ENCODE measurements at places on chromosomes 3 and 15.

GRCh38 chr15:73678498-73678897 lies 5.7 kb upstream of the CD276 start:
- DNase-seq: no peak

- DNase-seq: no peak
These were observed 57.9 kb downstream of the PPP2R3A start for GRCh38 chr3:136023264-136023978.

DNA sequence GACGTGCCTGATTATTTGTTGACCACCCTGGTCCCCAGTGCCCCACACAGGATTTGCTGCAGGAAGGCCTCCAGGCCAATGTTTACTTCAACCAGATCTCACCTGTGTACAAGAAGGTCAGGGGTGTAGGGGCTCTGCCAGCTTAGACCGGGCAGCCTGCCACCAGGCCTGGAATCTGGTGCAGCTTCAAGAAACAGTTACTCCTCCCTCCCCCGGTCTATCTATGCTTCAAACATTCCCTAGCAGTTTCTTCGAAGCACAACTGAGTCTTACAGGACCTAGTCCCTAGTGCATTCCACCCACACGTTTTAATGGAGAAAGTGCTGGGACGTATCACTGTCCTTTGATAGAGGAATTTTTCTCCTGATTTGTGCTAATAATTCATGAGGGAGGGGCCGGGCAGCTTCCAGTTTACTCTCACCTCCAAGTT lies 8.0 kb downstream of the SH3BP5 start:
- DNase-seq: no peak

DNA sequence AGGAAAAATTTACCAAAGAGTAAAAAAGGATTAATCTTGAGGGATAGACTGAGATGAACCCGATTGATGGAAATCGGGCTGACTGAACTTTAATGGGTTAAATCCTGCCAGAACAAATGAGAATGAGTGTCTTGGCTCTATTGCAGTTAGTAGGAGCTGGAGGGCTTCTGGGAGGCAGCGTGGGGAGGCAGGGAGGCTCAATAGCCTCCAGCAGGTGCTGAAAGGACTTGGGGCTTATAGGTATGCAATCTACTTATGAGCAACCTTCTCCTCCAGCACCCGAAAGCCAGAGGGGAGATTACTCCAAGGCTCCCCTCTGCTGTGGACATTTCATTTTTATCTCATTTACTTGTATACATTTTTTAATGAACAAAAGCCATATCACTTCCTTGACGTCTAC lies 1.0 kb upstream of the CRYBG3 start:
- DNase-seq: no peak

GRCh38 chr3:9257092-9257491 lies 7.6 kb upstream of the SRGAP3 start:
- no peak for DNase-seq

GRCh38 chr3:38640661-38641452 lies 8.6 kb downstream of the SCN5A start:
- DNase-seq: no peak

DNA sequence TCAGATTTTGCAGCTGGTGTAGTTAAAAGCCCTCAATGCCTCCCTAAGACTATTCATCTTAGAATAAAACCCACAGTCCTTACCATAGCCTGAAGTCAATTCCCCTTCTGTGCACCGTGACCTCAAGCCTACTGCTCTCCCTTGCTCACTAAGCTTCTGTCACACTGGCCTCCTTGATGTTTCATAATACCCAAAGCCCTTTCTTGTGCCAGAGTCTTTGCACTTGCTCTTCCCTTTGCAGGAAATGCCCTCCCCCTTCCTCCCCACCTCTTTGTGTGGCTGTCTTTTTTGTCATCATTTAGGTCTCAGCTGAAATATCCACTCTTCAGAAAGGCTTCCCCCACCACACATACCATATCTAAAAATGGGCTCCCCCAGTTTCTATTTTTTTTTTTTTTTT lies 4.2 kb upstream of the PLEKHO2 start:
- DNase-seq: peak; percentile 44

GRCh38 chr15:35095941-35096340 lies 10.8 kb upstream of the NANOGP8 start:
- no peak for DNase-seq

DNA sequence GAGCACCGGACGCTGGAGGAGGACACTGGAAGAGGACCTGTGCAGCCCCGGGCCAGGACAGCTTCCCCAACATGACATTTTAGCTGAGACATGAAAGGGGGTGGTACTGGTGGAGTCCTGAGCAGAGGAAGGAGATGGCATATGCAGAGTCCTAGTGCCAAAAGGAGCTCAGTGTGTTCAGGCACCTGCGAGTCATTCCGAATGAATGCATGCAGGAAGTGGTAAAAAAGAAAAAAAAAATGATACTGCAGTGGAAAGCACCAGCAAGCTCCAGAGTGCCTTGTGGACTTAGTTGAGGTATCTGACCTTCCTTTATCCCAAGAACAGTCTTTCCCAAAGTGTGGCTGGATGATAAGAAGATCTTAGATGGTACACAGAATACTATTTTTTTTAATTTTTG lies 6.6 kb upstream of the ZNF148 start:
- DNase-seq: peak; percentile 61

DNA sequence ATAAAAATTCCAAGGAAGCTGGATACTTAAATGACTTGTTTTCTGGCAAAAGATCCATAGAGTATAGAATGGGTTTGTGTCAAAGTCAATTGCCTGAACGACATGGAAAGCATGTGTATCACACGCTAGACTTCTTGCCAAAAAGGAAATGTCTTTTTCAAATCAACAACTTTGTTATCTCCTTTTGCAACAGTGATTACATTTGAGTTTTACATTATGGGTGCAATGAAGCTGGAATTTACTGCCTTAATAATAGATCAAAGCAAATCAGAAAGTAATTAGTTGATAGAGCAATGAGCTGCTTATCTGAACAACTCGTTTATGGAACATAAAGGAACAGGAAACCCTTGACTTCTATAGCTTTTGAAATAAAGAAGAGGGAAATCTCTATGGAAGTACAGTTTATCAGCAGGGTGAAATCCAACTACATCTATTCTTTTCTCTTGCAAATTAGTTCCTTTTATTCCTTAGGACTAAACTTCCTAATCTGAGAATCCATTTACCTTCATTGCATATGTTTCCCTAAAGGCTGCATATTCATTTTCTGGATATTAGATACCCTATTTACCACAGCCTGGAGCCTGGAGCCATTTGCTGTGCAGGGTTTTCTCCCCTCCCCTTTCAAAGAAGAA lies 415.1 kb upstream of the NECTIN3 start:
- DNase-seq: no peak

GRCh38 chr3:178762385-178762784 lies 226.1 kb downstream of the KCNMB2 start:
- no peak for DNase-seq

GRCh38 chr15:29632671-29633406 lies 189.4 kb downstream of the TJP1 start:
- DNase-seq: no peak

GRCh38 chr3:135218304-135218703 lies 423.2 kb downstream of the EPHB1 start:
- no peak for DNase-seq

- no peak for DNase-seq
These were observed 11.8 kb downstream of the ZBTB47 start for GRCh38 chr3:42665050-42665878.

- no peak for DNase-seq
These were observed 39.9 kb downstream of the TGFBR2 start for GRCh38 chr3:30646181-30646876.

DNA sequence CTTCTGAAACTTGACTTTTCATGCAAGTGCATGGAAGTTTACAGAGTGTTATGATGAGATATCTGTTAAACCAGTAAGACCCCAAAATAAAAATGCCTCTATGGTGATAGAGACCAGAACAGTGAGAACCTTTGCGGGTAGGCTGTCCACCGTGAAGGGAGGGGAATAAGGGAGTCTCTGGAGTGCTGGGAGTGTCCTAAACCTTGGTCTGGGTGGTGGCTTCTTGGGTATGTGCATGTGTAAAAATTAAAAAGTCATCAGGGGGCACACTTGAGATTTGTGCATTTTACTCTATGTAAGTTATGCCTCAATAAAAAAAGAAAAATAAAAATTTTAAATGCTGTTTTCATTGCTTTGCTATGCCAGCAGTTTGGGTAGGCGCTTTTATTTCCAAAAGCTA lies 38.2 kb upstream of the BNC1 start:
- no peak for DNase-seq

DNA sequence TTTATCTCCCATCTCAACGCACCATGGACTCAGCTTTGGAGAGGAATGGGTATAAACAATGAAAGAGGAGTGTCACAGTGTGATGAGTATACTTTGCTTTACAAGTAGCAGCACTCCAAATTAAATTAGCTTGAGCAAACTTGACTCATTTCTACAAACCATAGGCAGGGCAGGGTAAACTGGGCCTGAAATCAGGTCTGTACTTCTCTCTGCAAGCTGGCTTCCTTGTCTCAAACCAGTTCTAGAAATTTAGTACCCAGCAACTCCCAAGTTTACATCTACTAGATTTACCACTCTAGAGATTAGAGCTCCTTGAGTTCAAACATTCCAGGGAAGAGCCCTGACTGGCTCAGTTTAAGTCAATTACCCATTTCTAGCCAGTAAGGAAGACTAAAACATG lies 37.4 kb upstream of the NEO1 start:
- no peak for DNase-seq

- peak; percentile 67 for DNase-seq
These were observed 21.0 kb downstream of the RFT1 start for GRCh38 chr3:53109190-53109589.

GRCh38 chr3:188822411-188822810 lies 349.4 kb upstream of the TPRG1 start:
- no peak for DNase-seq

DNA sequence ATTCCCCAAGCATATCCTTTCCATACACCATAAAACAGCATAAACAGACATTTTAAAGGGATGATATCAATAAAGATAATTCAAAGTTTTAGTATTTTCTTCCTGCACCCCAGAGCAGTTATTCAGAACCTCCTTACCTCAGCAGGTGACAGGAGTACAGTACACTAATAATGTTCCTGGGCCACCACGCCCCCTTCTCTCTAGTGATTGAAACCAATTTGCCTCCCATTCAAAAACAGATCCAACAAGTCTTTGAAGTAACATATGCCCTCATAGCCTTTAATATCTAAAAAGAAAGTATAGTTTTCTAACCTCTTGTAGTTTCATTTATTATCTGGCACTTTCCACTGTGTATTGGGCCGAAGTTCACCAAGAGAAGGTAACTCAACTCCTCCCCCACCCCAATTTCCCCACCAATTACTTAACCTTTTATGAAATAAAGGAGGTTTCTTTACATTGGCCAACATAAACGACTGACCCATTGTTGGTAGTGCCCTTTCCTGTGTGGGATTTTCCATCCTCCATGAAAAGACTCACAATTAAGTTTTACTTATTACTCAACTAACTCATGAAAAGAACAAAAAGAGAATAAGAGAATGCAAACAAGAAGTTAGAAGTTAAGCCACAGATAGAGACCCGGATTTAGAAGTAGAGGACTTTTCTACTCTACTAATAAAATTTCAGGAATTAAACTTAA lies 5.0 kb upstream of the ATP8B4 start:
- DNase-seq: no peak

- DNase-seq: peak; percentile 58
These were observed 90.1 kb upstream of the BHLHE40 start for GRCh38 chr3:4888913-4889846.

- no peak for DNase-seq
These were observed 18.6 kb downstream of the CD200R1 start for GRCh38 chr3:112956351-112956750.

DNA sequence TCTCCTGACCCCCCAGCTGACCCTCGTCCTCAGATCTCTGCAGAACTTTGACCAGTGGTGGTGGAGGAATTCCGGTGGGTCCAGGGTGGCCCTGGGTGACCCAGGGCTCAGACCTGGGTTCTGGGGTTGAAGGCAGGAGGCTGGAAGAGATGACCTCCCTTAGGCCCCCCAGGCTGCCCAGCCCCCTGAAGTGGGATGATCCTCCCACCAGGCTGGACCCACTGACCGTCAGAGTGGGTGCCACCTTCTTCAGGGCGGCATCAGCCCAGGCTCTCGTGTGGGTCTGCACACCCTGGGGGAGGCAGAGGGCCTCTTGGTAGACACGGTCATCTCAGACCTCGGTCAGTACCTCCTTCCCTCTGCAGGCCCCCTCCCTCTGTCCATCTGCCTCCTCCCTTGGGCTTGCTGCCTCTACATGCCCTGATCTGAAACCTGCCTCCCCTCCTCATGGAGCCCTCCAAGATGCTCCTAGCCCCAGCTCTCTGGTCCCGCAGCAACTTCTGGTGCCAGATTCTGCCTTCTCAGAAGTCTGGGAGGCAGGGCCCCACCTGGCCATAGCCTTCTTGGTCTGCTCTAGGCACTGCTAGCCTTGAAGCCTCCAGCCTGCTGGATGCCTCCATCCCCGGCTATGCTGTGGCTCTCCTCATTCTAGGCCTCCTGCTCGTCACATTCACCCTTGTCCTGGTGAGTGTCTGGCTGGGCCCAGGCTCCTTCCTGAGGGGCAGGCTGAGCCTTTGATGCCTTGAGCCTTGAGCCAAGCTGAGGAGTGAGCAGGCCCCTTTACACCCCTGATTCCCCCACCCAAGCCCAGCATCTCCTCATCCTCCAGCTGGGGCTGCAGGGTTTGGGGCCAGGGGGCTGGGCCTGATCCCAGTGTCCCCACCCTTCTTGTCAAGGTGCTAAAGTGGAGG lies 49.1 kb upstream of the CSPG4 start:
- no peak for DNase-seq

- DNase-seq: peak; percentile 17
These were observed 99.3 kb downstream of the LPP start for GRCh38 chr3:188253123-188253793.

DNA sequence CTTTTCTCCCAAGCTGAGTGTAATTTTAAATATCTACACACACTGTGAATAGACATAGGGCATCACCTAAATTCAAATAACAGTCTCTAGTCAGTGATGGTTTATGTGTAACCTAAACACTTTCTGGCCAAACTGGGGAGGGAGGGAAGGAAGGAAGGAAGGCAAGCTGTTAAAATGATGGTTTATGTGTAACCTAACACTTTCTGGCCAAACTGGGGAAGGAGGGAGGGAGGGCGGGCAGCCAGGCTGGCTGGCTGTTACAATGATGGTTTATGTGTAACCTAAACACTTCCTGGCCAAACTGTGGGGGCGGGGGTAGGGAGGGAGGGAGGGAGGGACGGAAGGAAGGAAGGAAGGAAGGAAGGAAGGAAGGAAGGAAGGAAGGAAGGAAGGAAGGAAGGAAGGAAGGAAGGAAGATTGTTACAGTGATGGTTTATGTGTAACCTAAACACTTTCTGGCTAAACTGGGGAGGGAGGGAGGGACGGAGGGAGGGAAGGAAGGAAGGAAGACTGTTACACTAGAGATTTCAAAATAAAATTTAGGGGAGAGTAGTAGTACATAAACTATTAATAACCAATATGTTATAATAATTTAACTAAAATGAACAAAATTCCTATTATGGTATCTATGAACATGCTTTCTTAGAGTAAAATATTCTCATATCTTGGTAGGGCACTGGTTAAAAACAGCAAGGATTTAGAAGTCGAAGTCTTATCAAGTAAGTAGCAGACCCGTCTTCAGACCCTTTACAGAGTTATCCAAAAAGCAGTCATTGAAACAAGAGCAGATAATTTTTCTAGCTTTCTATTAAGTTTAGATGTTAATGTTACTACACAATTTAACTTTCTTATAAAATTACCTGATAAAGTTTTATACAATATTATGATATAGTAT lies 148.1 kb downstream of the LMLN start:
- no peak for DNase-seq

All from activated CD4-positive, alpha-beta T cell treated with anti-CD3 and anti-CD28 coated beads, Interleukin-2, Interleukin-4, amounts not matched to agents 100 ng/mL and 50 ng/mL, durations not matched to agents 16 hours and 8 hours (primary cell).